ENCODE measurements at places on chromosomes 16 and 17.

DNA sequence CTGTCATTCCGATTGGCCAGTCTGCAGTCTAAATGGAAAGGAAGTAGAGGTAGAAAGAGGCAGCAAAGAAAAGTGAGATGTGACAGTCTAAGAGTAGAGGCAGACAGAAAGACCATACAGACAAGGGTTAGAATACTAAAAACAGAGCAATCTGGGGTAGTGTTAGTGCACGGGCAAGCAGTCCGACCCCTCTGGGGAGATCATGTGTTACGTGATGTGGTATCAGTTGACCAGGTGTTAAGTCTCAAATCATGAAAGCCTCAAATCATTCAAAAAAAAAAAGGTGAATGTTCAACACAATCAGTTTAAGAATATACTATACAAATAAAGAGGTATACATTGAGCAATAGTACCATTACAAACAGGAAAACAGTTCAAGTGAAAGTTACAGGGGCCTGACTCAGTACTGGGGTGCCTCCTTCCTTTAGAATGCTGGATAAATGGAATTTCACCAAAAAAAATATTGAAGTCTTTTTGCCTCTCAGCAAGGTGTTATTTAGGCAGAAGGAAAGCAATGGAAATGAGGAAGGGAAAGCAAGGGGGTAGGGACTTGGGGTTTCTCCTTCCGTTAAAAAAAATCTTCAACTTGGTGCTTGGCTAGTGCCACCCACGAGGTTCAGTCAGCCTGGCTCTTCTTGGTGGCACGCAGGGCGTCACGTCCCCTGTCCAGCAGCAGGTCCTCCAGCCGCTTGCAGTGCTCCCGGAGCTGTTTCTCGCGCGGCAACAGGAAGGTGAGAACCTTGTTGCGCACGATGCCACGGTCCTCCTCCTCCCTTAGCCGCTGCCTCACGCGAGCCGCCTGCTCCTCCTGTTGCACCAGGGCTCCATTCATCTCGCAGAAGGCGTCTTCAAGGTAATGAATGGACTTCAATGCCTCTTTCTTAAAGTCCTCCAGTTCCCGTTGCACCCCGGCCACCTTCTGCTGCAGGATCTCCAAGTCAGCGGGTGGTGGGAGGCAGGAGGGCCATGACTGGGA lies 616 bp downstream of the CCDC182 start:
- peak; percentile 45 for DNase-seq

DNA sequence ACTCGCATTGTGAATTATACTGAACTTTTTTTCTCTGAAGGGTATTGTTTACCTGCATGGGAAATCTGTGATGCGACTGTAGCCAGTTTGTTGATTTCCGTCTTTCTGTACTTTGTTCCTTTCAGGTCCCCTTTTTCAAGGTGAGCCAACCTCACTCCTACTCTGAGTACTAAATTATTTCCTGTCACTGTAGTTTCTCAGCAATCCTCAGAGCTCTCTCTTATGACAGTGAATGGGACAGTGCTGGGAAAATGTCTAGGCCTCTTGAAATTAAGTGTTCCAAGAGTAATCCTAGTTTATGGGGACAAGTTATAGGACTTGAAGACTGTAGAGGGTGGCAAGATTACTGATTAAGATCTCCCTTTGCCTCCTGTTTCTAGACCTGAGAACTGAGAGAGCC lies 167.6 kb downstream of the CNTNAP4 start:
- DNase-seq: no peak

GRCh38 chr16:56281249-56281805 lies 90.0 kb downstream of the GNAO1 start:
- no peak for DNase-seq

- no peak for DNase-seq
These were observed at the start of gene SHISA6 for GRCh38 chr17:11240841-11241610. SHISA6 (plus strand) TSS chr17:11241213.

DNA sequence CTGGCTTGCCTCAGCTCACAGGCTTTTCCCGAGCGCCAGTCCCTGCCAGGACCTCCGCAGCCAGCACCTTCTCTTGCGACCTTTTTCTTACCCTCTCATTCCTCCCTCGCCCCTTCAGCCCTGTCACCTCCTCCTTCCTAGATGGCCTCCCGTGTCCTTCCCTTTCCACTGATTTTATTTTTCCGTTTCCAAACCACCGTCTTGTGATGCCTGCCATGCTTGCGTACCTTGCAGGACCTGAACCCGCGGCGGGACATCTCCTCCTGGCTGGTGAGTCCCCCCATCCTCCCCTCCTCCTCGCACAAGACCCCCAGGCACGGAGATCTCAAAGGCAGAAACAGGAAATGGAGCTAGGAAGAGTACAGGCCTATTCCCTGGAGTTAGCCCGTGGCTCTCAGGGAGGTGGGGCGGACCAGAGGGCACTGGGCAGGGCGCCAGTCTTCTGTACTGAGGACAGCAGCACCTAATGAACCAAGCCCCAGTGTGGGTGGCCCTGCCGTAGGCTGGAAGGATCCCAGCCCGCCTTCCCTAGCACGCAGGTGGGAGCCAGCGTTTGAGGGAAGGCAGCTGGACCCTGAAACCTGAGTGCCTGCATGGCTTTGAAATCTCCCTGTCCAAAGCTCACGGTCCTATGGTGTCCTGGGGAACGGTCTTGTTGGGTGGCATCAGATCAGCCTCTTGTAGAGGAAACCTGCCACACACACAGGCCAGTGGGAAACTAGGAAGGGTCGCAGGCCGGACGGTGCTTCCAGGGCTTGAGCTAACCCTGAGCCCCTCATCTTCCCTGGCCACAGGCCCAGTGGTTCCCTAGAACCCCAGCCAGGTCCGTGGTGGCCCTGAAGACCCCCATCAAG lies 612 bp downstream of the CISD3 start:
- no peak for DNase-seq

DNA sequence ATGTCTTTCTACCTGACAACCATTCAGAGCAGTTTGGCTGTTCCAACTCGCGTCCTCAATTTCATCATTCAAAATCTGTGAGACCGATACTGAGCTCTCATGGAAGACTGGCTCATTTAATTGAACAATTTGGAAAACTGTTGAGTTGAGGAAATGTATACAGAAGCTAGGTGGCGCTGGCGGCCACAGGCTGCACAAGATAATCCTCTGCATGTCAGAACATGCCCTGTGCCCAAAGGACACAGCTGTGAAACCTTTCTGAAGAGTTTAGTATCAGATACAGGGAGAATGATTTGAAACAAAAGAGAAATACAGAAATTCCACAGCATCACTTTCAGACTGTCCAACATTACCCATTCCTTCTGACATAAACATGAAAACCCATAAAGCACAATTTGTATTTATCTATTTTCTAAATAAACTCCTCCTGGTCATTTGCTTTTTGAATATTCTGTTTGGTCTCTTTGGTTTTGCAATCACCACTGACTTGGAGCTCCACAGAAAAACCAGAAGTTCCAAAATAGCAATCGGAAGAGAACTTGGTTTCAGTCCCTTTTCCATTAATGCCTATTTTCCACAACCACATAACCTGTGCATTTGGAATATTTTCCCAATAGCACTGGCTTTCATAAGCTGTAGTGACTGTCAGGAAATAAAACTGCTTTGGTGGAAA lies 192.8 kb downstream of the MAP2K6 start:
- DNase-seq: peak; percentile 49

DNA sequence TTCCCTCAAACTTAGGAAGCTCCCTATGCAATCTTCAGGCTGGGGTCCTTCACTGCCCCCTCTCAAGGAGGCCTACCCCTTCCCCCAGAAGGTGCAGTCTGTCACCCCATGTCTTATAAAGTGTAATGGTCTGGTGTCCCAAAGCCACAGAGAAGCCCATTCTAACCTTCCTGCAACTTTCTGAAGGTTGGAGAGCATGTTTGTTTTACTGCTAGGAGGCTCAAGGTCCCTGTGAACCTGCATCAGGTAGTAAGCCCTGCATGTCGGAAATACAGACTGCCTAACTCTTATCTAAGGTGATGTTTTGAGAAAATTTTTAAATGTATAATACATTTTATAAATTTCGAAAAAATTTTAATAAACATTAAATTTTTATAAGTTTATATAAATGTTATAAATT lies 18.3 kb downstream of the ZNF750 start:
- no peak for DNase-seq

- DNase-seq: no peak
These were observed 13.8 kb upstream of the ZNF469 start for GRCh38 chr16:88368994-88369393.

DNA sequence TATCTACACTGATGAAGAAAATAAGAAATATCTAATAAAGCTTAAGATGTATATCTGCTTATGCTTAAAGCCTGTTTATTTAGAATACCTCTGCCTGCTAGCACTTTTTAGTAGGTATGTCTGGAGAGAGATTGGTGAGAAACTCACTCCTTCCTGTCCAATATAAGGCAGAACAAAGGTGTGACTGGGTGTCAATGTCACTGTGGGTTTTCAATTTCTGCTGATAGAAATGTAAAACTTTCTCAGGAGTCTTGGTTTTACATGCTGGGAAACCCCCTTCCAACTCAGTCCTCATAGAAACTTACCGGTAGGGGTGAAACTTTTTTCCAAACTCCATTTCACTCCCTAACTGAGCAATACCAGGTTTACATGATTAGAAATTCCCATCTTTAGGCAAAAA lies 17.8 kb upstream of the MPHOSPH6 start:
- DNase-seq: no peak

DNA sequence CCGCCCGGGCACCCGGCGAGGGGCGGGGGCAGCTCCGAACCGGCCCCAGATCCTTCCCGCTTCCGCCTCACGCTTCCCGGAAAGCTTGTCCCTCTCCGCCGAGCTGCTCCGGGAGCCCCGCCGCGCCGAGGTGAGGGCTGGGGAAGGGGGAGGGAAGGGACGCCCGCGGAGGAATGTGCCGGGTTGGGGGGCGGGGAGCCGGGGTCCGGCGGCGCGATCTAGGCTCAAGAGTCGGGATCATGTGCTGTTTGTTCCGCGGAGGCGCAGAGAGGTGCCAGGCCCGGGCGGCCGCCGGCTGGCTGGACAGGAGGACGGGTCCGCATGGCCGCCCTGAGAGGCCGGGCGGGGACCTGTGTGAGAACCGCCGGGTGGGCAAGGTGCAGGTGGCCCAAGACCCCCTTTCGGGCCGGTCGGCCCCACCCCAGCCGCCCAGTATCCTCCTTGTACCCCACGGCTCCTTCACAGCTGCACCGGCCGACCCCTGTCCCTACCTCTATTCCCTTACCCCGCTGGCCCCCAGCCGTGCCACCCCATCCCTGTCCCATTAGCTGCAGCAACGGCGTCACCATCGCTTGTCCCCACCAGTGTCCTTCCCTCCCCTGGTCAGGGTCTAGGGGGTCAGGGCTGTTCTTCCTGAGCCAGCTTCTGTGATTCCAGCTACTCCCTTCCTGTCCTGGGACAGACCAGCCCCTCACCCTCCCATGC lies 429 bp downstream of the KIF1C start:
- DNase-seq: no peak

- DNase-seq: no peak
These were observed 4.9 kb upstream of the PGAP6 start for GRCh38 chr16:386641-387156.

GRCh38 chr16:77327717-77328116 lies 107.1 kb downstream of the ADAMTS18 start:
- no peak for DNase-seq

GRCh38 chr17:35041390-35041789 lies 22.1 kb downstream of the RFFL start:
- DNase-seq: no peak

GRCh38 chr17:82018989-82019689 lies 3.5 kb downstream of the CENPX start:
- no peak for DNase-seq

GRCh38 chr17:36825113-36825512 lies 112.2 kb upstream of the LHX1 start:
- DNase-seq: no peak

DNA sequence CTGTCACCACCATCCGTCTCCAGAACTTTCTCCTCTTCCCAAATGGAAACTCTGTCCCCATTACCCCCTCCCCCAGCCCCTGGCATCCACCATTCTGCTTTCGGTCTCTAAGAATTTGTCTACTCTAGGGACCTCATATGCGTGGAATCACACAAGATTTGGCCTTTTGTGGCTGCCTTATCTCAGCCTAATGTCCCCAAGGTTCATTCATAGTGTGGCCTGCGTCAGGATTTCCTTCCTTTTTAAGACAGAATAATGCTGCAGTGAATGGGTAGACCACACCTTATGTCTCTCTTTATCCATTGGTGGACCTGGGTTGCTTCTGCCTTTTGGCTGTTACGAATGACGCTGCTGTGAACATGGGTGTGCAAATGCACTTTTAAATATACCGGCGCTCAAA lies 139.7 kb upstream of the PLCG2 start:
- DNase-seq: no peak

DNA sequence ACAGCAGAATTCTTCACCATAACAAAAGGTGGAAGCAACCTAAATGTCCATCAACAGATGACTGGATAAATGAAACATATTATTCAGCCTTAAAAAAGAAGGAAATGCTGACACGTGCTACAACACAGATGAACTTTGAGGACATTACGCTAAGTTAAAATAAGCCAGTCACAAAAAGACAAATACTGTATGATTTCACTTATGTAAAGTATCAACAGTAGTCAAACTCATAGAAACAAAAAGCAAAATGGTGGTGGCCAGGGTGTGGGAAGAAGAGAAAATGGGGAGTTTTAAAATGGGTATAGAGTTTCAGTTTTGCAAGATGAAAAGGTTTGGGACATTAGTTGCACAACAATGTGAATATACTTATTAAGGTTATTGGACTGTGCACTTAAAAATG lies 49.8 kb upstream of the MTMR4 start:
- no peak for DNase-seq

- no peak for DNase-seq
These were observed 26.3 kb upstream of the LHX1 start for GRCh38 chr17:36911001-36911400.

GRCh38 chr17:46863383-46864121 lies 12.2 kb downstream of the WNT9B start:
- no peak for DNase-seq

DNA sequence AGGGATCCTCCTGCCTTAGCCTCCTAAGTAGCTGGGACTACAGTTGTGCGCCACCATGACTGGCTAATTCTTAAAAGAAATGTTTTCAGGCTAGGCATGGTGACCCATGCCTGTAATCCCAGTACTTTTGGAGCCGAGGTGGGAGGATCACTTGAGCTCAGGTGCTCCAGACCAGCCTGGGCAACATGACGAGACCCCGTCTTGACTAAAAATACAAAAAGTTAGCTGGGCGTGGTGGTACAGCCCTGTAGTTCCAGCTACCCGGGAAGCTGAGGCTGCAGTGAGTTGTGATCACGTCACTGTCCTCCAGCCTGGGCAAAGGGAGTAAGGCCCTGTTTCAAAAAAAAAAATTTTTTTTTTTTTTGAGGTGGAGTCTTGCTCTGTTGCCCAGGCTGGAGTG lies 173.1 kb downstream of the SEC14L1 start:
- DNase-seq: no peak

Data from inflammatory macrophage treated with lipopolysaccharide for 1 hour (primary cell).